ENCODE measurements at places on chromosomes 11 and 22. TPM values are rescaled to one million over a fixed set of nuclear protein-coding genes. Genes with fewer than 3 reads are reported as not detected.

AP2A2 gene
- total RNA-seq, result 48.6 TPM

RRP8 gene
- 12.7 TPM for total RNA-seq

CWF19L2 gene
- 13.7 TPM for total RNA-seq

CDC45 gene
- 16.7 TPM for total RNA-seq

SEC14L6 gene
- total RNA-seq, result not detected

TRMT2A gene
- total RNA-seq, result 30.9 TPM

ELFN2 gene
- not detected for total RNA-seq

FOLR1 gene
- total RNA-seq, result 7.6 TPM

NKAPD1 gene
- total RNA-seq, result 8.2 TPM

MRGPRF gene
- 8.2 TPM for total RNA-seq

DEPDC7 gene
- 2.3 TPM for total RNA-seq

SEPTIN5 gene
- total RNA-seq, result 19.8 TPM

PLEKHB1 gene
- 0.22 TPM for total RNA-seq

NRIP3 gene
- total RNA-seq, result 1.3 TPM

P4HA3 gene
- not detected for total RNA-seq

KCNA4 gene
- total RNA-seq, result not detected

C22orf31 gene
- total RNA-seq, result not detected

XKR3 gene
- not detected for total RNA-seq

BEST1 gene
- 0.08 TPM for total RNA-seq

ATG2A gene
- 14.1 TPM for total RNA-seq

MAJIN gene
- not detected for total RNA-seq

ARHGEF17 gene
- 3.2 TPM for total RNA-seq

PEX16 gene
- total RNA-seq, result 18.3 TPM

OSBPL5 gene
- total RNA-seq, result 11.9 TPM

PRR33 gene
- total RNA-seq, result not detected

SULT4A1 gene
- total RNA-seq, result not detected

IL10RA gene
- total RNA-seq, result 20.3 TPM

LYVE1 gene
- 66.8 TPM for total RNA-seq

CASP1 gene
- total RNA-seq, result 58.9 TPM

OR8A1 gene
- not detected for total RNA-seq

Measured in esophagus squamous epithelium (tissue), 5 donors.